ENCODE measurements at places on chromosomes 4 and X. TPM values are rescaled to one million over a fixed set of nuclear protein-coding genes. Genes with fewer than 3 reads are reported as not detected.

DNA sequence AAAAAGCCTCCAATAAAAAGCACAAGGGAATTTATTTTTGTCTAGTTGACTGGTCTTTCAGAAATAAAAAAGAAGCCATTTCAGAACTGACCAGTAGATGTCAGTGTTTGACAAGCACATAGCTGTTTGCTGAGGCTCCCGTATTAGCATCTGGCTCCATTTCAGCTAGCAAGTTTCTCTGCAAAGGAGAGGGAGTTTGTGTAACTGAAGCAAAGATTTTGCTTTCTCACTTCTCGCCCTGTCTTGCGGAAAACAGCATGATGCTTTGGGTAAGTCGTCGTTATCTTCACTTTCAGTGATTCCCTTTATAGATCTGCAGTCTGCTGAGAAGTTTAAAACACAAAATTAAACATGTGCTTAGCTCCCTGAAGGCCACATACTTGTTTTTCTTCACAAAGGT is 85.5 kb downstream of the CT47B1 start:
- no peaks in the 10 kb centered on the region for H3K27me3 ChIP-seq
- H3K4me1 ChIP-seq: no peaks in the 10 kb centered on the region
- no peak overlapping the region for H3K27ac ChIP-seq
- no peak overlapping the region for H3K4me3 ChIP-seq

DNA sequence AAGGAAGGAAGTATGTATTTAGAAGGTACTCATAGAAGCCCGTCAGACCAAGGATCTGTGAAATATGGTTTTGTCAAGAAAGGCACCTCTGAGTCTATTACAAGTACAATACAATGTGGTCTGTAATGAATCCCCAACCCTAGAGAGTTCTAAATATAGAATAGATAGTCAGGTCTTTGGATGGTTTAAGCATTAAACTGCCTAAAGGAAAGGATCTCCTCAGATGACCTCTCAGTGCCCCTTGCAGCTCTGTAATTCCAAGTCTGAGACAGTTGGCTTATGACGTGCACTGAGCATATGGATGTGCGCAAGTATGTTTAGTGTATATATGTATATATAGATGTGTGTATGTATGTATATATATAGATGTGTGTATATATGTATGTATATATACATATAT is 62.0 kb downstream of the CCSER1 start:
- H3K4me3 ChIP-seq: no peak overlapping the region
- DNase-seq: no peak
- no peaks in the 10 kb centered on the region for H3K36me3 ChIP-seq
- H3K4me1 ChIP-seq: no peaks in the 10 kb centered on the region
- no peaks in the 10 kb centered on the region for H3K27me3 ChIP-seq

DNA sequence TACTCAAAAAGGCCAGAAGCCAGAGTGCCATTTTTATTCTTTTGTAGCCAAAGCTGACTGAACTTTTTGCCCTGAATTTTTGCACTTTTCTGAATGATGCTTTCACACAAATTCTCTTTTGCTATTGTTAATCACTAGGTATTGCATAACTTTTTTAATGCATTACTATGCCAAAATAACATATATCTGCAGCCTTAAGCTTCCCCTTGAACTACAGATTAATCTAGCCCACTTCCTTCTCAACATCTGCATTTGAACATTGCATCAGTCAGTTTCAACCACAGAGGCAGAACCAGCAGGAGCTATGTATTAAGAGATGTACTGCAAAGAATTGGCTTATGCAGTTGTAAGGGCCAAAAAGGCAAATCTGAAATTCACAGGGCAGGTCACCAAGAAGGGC is 197.6 kb upstream of the GYPA start:
- no peak for DNase-seq
- no peak overlapping the region for H3K4me3 ChIP-seq
- H3K4me1 ChIP-seq: no peaks in the 10 kb centered on the region
- no peak overlapping the region for H3K27ac ChIP-seq
- H3K36me3 ChIP-seq: no peaks in the 10 kb centered on the region

DNA sequence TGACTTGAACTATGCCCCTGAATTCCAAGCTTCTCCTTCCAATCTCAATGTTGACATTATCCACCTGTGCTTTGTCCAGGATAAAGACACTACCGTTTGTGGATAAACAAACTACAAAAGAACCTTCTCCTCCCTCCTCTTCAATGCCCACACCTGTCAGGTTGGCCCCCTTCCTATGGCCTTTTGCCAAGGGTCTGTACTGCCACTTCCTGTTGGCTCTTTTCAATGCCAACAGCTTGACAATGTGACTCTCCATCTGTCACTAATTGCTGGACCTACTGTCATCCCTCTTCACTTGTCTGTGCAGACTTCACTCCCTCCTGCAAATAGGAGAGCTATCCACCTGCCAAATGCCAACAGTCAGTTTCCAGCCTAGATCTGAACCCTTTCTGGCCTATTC is 35.8 kb upstream of the MID1 start:
- no peaks in the 10 kb centered on the region for H3K4me1 ChIP-seq
- H3K27ac ChIP-seq: no peak overlapping the region
- no peaks in the 10 kb centered on the region for H3K36me3 ChIP-seq
- H3K4me3 ChIP-seq: no peak overlapping the region
- no peaks in the 10 kb centered on the region for H3K27me3 ChIP-seq

- no peaks in the 10 kb centered on the region for H3K27me3 ChIP-seq
- no peak overlapping the region for H3K4me3 ChIP-seq
- no peak for DNase-seq
- H3K4me1 ChIP-seq: no peaks in the 10 kb centered on the region
- H3K27ac ChIP-seq: no peak overlapping the region
- H3K36me3 ChIP-seq: no peaks in the 10 kb centered on the region
Observed at GRCh38 chrX:2177541-2177940, 323.2 kb downstream of the DHRSX start.

- H3K4me3 ChIP-seq: no peak overlapping the region
- H3K27me3 ChIP-seq: no peaks in the 10 kb centered on the region
- no peaks in the 10 kb centered on the region for H3K36me3 ChIP-seq
- no peak overlapping the region for H3K27ac ChIP-seq
- no peak for DNase-seq
- H3K4me1 ChIP-seq: no peaks in the 10 kb centered on the region
Observed at GRCh38 chrX:21929209-21929608, 11.3 kb upstream of the SMS start.

DNA sequence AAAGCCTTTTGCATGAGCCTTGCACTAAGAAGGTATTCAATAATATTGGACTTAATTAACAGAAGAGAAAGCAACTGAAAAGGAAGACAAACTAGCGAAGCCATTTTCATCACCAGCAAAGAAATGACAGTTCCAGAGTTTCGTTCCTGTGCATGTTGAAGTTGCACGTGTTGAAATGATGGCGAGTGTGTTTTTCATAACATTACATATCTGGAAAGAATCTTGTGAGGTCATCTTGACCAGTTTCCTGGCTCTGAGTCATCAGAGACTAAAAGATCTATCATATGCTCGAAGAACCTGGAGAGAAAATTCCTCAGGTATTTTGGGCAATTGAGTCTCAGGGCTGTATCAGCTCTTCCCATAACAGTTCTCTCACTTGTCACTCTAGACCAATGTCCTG is 106.2 kb upstream of the MAML3 start:
- no peaks in the 10 kb centered on the region for H3K36me3 ChIP-seq
- H3K27me3 ChIP-seq: peaks cover 4% of the 10 kb centered on the region
- H3K4me1 ChIP-seq: peaks cover 15% of the 10 kb centered on the region
- no peak overlapping the region for H3K27ac ChIP-seq
- DNase-seq: no peak

GRCh38 chrX:10533696-10534365 is 86.6 kb downstream of the MID1 start:
- H3K4me1 ChIP-seq: peaks cover 9% of the 10 kb centered on the region
- no peak overlapping the region for H3K27ac ChIP-seq
- no peaks in the 10 kb centered on the region for H3K27me3 ChIP-seq
- H3K4me3 ChIP-seq: no peak overlapping the region
- DNase-seq: no peak

GRCh38 chr4:40176602-40177001 is 20.2 kb upstream of the RHOH start:
- no peak for DNase-seq
- H3K27ac ChIP-seq: no peak overlapping the region
- peak overlapping the region; percentile 23 for H3K4me3 ChIP-seq
- peaks cover 3% of the 10 kb centered on the region for H3K27me3 ChIP-seq

DNA sequence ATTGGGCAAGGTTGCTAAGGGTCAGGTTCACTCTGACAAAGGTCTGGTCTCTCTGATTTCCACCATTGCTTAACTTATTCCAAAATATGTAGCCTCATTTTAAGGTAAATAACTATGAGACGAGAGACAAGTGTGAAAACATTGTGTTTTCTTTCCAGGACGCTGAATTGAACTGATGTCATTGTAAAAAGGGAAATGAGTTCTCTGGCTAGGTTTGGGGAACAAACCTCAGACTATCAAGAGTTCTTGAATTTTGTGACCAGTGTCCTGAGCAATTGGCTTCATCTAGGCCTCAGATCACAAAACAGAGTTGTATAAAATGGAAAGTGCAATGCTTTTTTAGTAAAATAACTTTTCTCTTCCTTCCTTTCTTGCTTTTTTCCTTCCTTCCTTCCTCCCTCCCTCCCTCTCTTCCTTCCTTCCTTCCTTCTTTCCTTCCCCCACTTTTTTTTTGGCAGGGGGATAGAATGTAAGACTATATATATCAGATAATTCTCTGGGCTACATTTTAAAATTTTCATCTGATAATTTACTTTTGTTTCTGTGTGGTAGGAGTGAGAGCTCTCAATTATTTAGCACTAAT is 30.8 kb upstream of the CXCL8 start:
- no peak overlapping the region for H3K4me3 ChIP-seq
- no peaks in the 10 kb centered on the region for H3K27me3 ChIP-seq
- no peaks in the 10 kb centered on the region for H3K4me1 ChIP-seq
- H3K36me3 ChIP-seq: no peaks in the 10 kb centered on the region
- no peak overlapping the region for H3K27ac ChIP-seq
- DNase-seq: no peak

DNA sequence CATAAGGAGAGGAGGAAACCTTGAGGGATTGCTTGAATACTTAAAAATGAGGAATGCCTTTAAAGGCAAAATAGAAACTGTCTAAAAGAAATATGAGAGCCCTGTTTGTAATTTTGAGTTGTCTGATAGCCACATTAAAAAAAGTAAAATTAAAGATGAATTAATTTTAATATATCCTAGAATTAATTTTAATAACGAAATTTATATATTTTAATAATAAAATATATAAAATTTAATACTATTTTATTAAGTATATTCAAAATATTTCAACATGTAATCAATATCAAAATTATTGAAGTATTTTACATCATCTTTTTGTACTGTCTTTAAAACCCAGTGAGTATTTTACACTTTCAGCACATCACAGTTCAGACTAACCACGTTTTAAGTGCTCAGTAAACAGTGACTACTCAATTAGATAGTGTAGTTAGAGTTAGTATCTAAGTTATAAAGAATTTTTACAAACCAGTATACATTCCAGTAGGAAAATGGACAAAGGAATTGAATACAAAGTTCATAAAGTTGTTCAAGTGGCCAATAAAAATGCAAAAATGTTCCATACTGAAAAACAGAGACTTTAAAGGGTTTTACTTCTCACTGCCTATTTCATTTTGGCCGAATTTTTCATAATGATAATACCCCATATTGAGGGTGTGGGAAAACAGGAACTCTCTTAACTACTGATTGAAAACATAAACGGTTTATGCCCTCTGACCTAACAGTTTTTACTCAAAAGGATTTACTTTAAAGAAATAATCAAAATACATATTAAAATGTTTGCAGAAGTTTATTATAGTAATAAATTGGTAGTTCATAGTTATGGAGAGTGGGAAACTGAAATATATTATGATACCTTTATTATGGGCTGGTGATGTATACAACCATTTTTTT is 2.9 kb downstream of the SLC30A9 start:
- H3K4me1 ChIP-seq: peaks cover 8% of the 10 kb centered on the region
- H3K36me3 ChIP-seq: no peaks in the 10 kb centered on the region

RRH gene
- 0.28 TPM for polyA plus RNA-seq

PABPC5 gene
- 1.9 TPM for polyA plus RNA-seq

OPHN1 gene
- 5.6 TPM for polyA plus RNA-seq

RHOH gene
- 3.1 TPM for polyA plus RNA-seq

RAB28 gene
- polyA plus RNA-seq: 18.4 TPM
